H7 (cell line): ENCODE measurements at places on chromosomes 12 and 14. TPM values are rescaled to one million over a fixed set of nuclear protein-coding genes. Genes with fewer than 3 reads are reported as not detected.

GRCh38 chr12:98793121-98793520, 148.0 kb downstream of the APAF1 start:
- DNase-seq = no peak

- DNase-seq = no peak
These were observed 76.8 kb upstream of the WSCD2 start for GRCh38 chr12:108052260-108052659.

DNA sequence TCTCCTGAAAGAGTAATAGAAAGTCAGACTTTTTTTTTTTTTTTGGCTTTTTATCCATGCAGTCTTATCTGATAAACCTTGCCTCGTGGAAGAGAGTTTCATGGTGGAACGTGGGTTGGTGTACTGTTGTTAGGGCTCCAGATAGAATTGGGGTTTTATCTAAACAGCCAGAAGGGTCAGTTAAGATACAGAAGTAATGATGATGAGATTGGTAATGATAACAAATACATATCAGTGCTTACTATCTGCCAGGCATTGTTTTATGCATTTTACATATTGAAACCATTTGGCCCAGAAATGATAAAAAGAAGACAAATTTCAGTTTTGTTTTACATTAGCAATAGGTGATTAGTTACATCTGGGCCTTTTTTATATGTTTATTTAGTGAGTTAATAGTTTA, 372.8 kb upstream of the PRICKLE1 start:
- DNase-seq = no peak

PLD4 gene
- total RNA-seq = 0.11 TPM in 1 of 2 replicates, not detected in the other

TSHR gene
- total RNA-seq = not detected in 2 replicates

PMEL gene
- 28.4 and 38.1 TPM in 2 replicates for total RNA-seq

KCNK10 gene
- total RNA-seq = 0.03 TPM in 1 of 2 replicates, not detected in the other
